Mucosa of gallbladder (tissue), 1 donor: ENCODE measurements at places on chromosomes 3 and 15. TPM values are rescaled to one million over a fixed set of nuclear protein-coding genes. Genes with fewer than 3 reads are reported as not detected.
A peak's percentile ranks its signal among the peaks of the same experiment; 100 is the strongest.

The IL5RA gene
- total RNA-seq: 0.60 TPM

The CCDC54 gene
- total RNA-seq: not detected

The ERICH6 gene
- 0.09 TPM for total RNA-seq

DNA sequence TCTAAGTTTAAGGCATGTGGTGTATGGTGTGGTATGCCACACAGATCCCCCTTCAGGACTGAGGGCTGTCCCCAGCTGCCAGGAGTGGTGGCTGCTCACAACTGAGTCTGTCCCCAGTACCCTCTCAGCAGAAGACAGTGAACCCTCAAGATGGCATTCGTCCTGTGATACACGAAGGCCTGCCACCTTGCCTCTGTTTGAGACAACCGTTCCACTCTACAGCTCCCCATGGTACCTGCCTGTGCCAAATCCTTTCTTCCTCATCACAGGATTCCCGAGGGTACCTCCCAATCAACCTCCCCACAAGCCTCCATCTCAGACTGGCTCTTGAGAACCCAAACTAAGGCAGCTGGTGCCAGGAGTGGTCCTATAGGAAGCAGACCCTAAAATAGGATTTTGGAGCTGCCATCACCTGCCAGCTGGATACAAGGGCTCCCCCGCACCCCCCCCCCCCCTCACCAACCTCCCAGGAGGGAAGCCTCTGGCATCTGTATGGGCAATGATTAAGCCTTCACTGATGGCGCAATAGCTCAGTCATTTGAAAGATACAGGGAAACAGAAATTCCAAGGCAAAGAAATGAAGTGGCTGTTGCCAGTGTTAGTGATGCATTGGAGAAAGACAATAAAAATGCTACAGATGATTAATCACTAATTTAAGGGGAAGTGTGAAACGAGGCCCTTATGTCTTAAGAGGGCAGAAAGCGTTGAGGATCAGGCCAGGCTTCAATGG is 230.0 kb upstream of the LYSMD4 start:
- no peak for DNase-seq

DNA sequence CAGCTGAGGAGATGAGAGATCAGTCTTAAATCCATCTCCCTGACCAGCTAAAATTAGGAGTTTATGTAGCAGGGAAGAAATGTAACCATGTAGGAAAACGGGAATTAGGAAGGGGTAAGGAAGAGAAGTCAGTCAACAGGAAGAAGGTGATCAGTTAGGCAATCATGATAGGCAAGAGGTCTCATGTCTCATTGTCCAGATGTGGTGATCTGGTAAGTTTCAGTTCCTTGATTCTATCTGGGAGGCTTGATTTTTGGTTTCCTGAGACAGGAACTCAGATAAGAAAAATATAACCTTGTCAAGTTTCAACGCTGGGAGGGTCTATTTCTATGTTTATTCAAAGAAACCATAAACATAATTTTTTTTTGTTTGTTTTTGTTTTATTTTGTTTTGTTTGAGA is 40.3 kb upstream of the TBC1D5 start:
- no peak for DNase-seq

GRCh38 chr15:59688423-59688781 is 718 bp downstream of the BNIP2 start:
- no peak for DNase-seq

DNA sequence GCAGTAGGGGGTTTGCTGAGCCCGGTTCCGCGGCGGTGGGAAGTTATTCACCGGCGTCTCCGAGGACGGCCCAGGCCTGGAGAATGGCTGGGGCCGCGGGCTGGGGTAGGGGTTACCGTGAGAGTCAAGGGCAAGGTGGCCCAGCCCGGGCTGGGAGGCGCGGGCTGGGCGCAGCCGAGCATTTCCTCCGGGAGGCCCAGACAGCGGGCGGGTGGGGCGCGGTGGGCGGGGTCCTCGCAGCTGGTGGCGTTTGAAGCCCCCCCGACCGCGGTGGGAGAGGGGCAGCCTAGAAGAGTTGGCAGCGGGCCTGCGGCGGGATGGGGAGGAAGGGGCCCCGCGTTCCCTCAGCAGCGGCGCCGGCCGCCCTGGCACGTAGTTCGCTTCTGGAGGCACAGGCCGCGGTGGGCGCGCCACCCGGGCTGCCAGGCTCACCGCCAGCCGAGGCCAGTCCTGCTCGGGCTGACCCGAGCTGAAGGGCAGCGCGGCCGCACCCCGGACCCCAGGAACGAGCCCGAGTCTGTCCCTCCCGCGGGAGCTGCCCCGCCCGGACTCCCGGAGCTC is 960 bp upstream of the KLF13 start:
- peak; percentile 59 for DNase-seq

DNA sequence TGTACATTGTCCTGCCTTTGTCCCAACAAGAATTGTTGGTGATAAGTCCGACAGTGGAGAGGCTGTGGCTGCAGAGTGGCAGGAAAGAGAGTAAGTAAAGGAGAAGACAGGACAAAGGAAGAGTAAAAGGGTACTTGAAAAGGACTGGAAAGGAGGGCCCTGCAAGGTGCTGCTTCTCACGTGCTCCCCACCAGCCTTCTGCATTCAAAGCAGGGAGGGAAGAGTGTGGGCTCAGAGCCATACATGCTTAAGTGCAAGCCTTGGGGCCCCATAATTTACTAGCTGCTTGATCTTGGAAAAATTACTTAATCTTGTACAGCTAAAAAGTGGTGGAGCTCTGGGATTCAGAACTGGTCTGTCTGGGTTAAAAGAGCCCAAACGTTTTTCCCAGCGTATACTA is 29.9 kb downstream of the MME start:
- no peak for DNase-seq

GRCh38 chr15:75008629-75009326 is 13.4 kb downstream of the SCAMP5 start:
- DNase-seq: no peak
